ENCODE measurements at places on chromosomes 6 and 20.
A peak's percentile ranks its signal among the peaks of the same experiment; 100 is the strongest.

GRCh38 chr6:14406614-14407331, 289.2 kb downstream of the CD83 start:
- DNase-seq = no peak

- DNase-seq = peak; percentile 58
These were observed 38.3 kb downstream of the ARHGAP18 start for GRCh38 chr6:129671442-129672340.

GRCh38 chr6:73955800-73956199, 259.8 kb downstream of the CD109 start:
- no peak for DNase-seq

DNA sequence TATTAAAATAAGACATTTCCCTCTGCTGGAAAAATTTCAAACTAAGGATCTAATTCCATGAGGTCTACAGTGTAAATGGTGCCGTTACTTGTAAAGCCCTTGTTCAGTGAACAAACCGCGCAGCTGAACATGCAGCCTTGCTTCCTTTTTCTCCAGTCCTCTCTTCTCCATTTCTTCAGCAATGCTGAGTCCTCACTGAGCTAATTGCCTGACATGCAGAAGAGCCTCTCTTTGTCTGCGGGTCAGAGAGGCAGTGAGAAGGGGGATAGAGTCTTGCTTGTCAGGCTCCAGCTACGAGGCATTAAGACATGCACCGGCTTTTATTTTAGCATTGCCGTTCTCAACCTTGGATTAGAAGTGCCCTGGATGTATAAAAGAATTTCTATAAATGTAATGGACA, 25.7 kb downstream of the ZDHHC14 start:
- no peak for DNase-seq

GRCh38 chr20:56857950-56858349, 228.8 kb downstream of the TFAP2C start:
- no peak for DNase-seq

DNA sequence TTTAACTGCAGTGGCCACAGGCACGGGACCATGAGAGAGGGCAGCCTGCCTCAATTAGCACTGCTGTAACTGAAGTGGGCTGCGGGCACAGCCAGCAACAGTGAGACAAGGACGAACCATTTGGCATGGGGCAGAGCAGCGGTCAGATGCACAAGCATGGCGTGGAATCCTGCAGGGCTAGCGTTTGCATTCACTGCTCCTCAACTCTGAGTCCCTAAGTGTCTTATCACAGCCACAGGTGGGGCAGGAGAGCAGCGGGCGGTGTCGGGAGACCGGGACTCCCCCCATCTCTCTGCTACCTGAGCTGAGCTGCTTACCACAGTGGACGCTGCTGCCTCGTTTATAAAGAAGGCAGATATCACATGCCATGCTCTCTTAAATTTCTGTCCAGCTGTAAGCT, 31.3 kb upstream of the PDE10A start:
- no peak for DNase-seq

GRCh38 chr6:138600726-138601125, 101.4 kb upstream of the NHSL1 start:
- no peak for DNase-seq

DNA sequence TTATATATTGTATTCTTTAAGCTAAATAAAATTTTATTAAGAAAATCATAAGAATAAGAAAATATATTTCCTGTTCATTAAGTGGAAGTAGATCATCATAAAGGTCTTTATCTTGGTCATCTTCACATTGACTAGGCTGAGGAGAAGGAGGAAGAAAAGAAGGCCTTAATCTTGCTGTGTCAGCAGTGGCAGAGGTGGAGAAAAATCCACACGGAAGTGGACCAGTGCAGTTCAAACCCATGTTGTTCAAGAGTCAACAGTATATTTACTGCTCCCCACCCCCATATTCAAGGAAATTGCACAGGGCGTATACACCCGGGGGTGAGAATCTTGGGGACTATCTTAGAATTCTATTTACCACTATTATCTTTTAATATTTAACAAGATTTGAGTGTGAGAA, 178.6 kb upstream of the SCGN start:
- DNase-seq = no peak

DNA sequence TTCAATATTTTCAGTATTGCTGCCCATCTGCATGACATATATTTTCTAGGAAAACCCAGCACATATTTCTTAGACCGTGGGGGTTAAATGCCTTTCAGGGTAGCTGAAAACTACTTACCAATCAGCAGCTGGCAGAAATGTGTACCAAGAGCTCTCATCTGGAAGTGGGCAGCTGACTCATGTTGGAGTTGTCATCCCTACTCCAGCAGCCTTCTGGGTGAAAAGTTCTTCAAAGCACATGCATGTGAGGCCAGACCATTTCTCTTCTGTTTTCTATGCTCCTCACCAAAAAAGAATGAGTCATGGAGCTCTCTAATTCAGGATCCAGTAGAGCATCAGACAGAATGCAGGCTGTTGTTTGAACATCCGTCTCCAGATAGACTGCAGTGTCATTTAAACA, 135.5 kb downstream of the PAX1 start:
- DNase-seq = no peak

GRCh38 chr6:79672631-79673111, 41.5 kb downstream of the SH3BGRL2 start:
- DNase-seq = peak; percentile 20

Data from GM20000 (cell line).